ENCODE measurements at places on chromosomes 1 and 21.

- no peak for DNase-seq
Measured at GRCh38 chr1:41015897-41016470, 5.5 kb downstream of the SLFNL1 start.

DNA sequence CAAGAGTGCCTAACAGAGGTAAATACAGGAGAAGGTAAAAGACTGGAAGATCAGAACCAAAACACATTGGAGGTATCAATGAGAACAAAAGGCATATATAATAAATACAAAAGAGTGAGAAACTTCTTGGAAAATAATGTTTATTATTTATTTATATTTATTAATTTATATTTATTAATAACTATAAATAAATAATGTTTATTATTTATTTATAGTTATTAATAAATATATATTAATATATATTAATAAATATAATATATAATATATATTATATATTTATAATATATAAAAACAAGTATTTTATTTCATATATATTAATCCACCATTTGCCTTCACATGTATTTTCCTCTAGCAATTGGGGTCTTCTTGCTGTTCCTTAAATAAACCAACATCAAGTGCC, 391.9 kb downstream of the GPATCH2 start:
- DNase-seq = no peak

- no peak for DNase-seq
Measured at GRCh38 chr1:186854102-186854501, 25.4 kb downstream of the PLA2G4A start.

GRCh38 chr1:220914283-220915116, 35.3 kb downstream of the HLX start:
- peak; percentile 79 for DNase-seq

- DNase-seq = no peak
Measured at GRCh38 chr21:34612056-34612455, 2.9 kb downstream of the RCAN1 start.

GRCh38 chr1:110798691-110799256, 74.2 kb upstream of the CD53 start:
- no peak for DNase-seq

DNA sequence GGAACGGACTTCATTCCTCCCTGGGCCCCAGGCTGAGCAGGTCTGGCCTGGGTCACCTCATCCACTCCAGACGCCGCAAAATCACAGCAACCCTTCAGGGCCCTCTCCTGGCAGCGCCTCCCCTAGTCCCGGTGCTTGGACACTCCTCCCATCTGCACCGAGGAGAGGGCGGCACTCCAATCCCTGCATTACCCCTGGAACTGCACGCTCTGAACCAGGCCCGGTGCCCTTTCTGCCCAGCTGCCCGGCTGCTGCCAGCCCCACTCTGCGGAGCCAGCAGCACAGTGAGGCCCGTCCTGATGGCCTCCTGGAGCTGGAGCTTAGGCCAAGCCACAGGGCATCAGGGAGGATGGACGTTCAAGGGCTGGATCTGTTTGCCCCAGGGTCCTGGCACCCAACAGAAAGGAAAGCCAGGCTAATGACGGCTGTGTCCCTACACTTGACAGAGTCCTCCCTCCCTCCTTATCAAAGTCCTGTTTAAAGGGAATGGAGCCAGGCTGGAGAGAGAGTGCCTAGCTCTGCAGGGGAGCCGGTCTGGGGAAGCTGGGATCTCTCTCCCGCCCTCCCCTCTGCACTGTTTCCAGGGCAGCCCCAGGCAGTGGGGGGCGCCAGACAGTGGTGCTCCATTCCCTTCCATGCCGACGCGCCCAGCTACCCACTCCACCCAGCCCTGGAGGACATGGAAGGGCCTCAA, 12.7 kb downstream of the COL6A2 start:
- no peak for DNase-seq

DNA sequence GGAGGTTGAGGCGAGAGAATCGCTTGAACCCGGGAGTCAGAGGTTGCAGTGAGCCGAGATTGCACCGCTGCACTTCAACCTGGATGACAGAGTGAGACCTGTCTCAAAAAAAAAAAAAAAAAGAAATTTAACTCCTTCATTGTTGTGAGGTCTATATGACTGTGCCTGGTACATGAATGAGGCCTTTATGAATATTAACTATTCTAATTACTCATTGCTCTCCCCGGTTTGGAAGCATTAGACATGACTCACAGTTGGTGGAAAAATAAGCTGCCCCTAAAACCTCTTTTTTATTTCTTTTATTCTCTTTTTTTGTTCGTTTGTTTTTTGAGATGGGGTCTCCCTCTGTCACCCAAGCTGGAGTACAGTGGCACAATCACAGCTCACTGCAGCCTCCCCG, 3.3 kb downstream of the NPPB start:
- DNase-seq = no peak

- peak; percentile 75 for DNase-seq
Measured at GRCh38 chr1:72284348-72285073, 2.2 kb upstream of the NEGR1 start.

DNA sequence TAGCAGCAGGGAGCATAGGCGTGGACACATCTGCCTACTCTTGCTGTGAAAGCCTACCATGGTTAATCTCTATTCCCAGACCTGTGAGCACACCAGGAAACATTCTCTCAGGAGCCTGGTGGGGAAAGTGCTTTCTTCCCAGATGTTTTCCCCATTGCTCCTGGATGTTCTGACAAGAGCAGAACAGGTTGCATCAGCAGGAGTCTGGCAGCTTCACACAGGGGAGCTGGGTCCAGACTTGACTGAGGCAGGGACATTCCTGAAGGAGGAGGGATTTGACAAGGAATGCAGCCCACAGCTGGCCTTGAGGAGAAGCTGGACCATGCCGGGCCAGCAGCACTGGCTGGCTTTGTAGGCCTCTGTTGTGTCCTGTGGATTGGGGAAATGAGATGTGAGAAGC, 21.0 kb upstream of the ARTN start:
- DNase-seq = no peak

GRCh38 chr1:234526922-234527321, 47.9 kb upstream of the TARBP1 start:
- DNase-seq = no peak

DNA sequence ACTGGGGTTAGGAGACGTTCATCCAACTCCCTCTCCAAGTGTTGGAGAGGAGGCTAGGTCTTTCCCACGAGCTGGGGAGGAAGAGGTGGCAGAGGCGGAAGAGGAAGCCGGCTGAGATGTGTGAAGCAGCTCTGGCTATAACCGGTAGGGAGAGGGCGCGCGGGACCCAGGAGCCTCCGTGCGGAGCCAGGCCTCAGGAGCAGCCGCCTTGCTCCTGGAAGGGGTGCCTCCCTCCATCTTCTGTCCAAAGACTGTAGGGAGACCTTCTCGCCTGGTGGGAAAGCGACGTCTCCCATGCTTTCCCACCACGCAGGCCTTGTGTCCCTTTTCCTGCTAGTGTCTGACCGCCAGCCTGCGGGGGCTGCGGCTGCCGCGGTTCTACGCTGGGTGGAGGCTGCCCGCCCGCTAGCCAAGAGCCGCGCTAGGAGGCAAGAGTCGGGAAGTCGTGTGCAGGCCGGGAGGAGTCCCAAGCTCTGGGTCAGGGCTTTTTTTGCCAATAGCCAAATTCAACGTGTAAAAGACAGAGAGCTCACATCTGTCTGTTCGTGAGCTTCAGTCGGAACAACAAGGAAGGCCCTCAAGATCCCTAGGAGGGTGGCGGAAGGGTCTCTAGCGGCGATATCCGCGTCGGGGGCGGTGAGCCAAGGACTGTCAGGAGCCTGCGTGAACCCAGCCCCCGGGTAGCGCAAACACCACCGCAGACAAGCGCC, 8.4 kb upstream of the NBPF11 start:
- DNase-seq = no peak

DNA sequence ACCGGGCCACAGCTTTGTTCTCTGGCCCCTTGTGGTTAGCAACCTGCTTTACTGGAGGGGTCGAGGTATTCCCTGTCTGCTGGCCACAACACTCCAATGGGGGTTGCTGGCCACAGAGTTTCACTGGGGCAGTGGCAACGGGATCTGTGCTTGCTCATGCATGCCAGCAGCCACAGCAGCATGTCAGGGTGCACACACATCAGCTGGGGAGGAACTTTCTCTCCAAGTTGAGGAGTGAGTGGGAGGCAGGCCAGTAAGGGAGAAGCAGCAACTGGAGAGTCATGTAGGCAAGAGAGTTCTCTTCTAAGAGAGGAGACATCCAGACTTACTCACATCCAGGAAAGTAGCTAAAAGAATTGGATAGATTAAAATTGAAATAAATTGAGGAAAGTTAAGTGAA, 38.0 kb downstream of the SAMD13 start:
- DNase-seq = no peak

DNA sequence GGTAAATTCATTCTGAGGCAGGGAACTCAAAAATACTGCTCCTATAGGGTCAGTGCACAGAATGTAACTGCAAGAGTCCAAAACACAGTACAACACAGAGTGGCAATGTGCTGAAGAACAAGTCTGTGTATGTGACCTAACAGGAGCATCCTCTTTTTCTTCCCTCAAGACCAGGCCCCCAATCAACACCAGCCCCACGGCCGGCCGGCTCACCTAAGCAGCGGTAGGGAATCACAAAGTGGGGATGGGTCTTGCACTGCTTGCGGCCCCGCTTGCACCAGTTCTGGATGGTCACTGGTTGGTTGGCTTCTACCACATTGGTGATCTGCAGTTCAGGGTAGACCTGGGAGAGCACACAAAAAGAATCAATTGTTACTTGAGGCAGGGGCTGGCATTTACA, 80.8 kb downstream of the APP start:
- no peak for DNase-seq

GRCh38 chr1:207755846-207756693, 4.2 kb downstream of the CD46 start:
- no peak for DNase-seq

DNA sequence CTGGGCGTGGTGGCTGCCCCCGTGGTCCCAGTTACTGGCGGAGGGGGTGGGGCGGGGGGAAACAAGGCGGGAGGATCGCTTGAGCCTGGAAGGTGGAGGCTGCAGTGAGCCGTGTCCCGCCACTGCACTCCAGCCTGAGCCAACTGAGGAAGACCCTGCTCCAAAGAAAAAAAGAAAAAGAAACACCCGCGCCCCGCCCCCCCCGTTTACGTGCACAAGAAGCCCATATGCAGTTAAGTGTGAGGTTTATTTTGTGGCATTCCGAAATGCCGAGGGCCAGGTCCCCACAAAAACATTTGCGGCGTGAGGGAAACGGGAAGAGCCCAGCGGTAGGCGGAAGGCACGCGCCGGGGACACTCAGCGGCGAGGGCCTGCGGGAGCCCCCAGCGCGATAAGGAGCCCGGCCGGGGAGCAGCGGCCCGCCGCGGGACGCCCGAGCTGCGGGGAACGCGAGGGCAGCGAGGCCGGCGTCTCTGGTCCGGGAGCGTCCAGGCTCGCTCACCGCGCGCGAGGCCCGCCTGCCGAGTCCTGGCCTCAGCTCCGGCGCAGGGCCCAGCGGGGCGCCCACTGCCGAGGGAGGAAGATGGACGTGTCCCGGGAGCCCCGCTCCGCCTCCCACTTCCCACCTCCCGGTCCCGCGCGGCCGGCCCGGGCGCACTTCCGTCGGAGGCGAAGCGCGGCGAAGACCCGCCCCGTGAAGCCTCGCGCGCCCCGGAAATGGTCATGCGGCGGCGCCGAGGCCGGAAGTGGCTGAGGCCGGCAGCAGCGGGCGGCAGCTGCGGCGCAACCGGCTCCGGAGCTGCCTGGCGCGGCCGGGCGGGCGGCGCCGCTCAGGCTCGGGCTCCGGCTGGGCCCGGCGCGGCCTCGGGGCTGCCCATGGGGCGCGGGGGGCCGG, at the start of gene TRAPPC10:
Gene TRAPPC10, plus strand, starts transcription at position 731 of the 895 bp plus-strand sequence. CDS start 185 bp downstream, outside the sequence.
- DNase-seq = peak; percentile 90

- no peak for DNase-seq
Measured at GRCh38 chr1:244788493-244789275, 46.8 kb upstream of the COX20 start.

- DNase-seq = peak; percentile 79
Measured at GRCh38 chr21:34911360-34911759, 137.7 kb downstream of the RUNX1 start.

DNA sequence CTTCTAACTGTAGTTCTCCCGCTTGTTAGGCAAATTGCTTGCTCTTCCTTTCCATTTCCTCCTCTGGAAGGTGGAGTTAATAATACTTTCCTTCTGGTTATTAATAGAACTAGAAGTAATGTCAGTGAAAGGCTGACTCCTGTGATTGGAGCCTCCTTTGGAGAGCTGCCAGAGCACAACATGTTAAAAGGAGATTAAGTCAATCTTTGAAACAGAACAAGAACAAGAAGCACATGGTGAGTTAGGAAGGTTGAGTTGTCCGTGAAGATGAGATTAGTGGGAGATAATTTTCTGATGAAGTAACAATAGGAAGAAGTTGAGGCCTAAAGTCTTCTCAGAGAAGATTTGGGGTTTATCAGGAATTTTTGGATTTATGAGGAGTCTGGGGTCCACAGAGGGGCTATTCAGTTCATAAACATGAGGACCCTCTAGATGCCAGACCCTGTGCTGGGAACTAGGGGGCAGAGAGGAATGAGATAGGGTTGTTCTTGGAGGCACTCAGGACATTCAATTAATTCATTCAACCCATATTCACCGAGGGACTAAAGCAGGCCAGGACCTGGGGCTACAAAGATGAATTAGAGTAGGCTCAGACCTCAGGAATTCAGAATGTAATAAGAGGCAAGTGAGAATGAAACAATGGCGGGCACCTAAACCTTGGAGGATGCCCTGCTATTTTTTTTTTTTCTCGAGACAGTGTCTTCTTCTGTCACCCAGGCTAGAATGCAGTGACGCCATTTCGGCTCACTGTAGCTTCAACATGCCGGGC, 40.7 kb upstream of the DHCR24 start:
- DNase-seq = no peak

DNA sequence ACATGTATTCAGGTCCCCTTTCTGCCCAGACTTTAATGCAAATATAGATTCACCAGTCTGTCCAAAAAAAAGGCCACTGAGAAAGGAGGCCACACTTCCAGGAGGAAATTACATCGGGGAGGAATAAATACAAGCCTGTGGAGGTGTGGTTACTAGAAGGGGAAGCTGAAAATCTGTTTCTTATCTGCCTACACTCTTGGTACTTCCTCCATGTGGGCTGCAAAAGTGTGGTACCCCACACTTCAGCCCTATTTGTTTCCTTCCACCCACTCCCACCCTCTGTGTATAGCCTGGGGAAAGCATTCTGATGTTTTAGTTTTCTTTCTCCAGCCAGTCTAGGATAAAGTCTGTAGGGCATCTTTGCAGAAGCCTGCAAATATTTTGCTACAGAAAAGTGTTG, 38.4 kb downstream of the UTP25 start:
- peak; percentile 6 for DNase-seq

DNA sequence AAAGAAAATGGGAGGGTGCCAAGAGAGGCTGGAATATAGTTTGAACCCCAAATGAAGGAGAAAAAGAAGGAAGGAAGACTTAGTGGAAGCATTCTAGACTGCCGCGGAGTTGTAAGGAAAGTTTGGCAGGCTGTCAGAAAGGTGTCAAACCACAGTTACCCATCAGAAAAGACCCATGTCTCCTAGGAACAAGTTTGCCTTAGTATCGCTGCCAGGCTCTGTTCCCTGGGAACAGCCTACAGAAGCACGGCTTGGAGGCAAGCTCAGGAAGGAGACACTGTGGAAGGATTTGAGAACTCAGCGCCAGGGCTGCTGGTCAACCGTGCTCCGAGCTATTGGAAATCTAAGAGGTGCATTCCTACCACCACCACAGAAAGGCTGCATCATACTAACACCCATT, 197.4 kb downstream of the RRAGC start:
- no peak for DNase-seq

GRCh38 chr21:21236996-21237395, 238.8 kb downstream of the NCAM2 start:
- no peak for DNase-seq

- DNase-seq = no peak
Measured at GRCh38 chr1:39645411-39646043, 6.1 kb upstream of the HEYL start.

All from NB4 (cell line).